Stimulated activated CD4-positive, alpha-beta T cell treated with anti-CD3 and anti-CD28 coated beads, Interleukin-4, amount 100 ng/mL, for 48 hours (primary cell): ENCODE measurements at places on chromosomes 7 and 10.
A peak's percentile ranks its signal among the peaks of the same experiment; 100 is the strongest.

DNA sequence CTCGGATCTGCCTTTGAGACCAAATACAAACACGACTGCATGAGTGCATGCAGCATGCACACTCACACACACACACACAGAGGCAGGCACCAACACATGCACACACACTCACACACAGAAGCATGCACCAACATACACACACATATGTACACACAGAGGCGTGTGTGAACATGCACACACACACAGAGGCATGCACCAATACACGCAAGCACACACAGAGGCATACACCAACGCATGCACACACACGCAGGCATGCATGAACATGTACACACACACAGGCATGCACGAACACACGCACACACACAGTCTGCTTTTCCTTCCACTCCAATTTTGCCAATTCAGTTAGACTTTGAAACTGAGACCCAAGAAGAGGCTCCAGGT is 67.3 kb upstream of the COL13A1 start:
- no peak for DNase-seq

GRCh38 chr10:35336084-35336831 is at the start of gene CCNY:
Gene CCNY (plus strand): TSS chr10:35336509. CDS start chr10:35337054, 545 bp downstream.
- peak; percentile 78 for DNase-seq

DNA sequence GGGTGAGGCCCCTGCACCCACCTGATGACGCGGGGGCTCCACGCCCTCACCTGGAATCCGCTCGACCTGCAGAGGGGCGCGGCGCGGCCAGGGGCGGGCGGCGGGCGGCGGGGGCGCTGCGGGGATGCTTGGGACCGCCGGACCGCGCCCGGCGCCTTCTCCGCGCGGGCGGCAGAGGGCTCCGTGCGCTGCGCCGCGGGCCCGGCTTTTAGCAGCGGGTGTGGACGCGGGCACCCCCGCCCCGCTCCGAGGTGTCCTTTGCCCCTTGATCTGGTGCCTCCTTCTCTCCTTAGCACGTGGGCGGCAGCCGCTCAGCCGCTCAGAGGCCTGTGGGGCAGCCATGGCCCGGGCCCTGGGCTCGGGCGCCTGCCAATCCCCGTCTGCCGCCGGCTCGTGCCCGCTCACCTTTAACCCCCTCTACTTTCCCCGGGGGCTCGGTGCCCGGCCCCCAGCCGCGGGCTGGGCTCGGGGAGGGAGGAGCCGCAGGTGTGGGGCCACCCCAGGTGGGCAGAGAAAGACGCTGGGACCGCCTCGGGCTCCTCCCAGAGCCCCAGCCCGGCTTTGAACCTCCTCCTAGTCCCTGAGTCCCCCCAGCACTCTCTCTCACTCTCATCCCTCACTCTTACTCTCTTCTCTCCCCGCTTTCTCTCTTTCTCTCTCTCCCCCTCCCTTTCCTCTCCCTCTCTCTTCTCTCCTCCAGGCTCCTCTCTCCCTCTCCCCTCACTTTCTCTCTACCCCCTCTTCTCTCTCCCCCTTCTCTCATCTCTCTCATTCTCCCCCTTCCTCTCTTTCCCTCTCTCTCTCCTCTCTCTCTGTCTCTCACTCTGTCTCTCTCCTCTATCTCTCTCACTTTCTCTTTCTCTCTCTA is 19.7 kb upstream of the VPS37D start:
- DNase-seq = no peak

- DNase-seq = no peak
Observed at GRCh38 chr7:17506095-17506494, 207.6 kb downstream of the AHR start.

DNA sequence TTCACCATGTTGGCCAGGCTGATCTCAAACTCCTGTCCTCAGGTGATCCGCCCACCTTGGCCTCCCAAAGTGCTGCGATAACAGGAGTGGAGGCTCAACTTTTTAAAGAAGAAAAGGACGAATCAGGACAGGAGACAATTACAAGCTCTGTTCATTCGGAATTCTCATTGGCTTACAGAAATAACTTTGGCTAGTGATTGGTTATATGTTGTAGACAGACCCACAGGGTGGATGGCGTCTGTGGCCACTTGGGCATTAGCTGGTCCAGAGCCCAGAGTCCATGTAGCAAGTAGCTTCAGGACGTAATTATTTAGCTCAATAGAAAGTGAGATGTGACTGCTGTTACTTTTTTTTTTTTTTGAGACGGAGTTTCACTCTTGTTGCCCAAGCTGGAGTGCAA is 160.5 kb upstream of the TNRC18 start:
- no peak for DNase-seq

DNA sequence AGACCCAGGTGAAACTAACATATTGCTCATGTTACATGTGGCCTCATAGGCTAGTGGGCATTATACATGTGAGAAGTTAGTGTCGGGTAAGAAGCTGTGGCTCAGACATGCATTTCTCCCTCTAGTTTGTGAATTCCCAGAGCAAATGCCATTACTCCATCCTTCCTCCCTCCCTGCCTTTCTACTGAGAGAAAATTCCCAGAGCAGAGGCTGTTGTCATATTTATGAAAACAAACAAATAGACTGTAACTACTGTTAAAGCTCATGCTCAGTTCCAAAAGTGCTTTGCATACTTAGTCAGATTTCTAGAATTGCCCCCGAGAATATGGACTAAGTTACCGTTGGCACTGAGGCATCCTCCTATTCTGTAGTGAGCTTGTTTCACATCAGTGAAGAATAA is 29.0 kb downstream of the ZNRF2 start:
- DNase-seq = no peak

- no peak for DNase-seq
Observed at GRCh38 chr7:150797661-150798060, 2.5 kb downstream of the TMEM176B start.

DNA sequence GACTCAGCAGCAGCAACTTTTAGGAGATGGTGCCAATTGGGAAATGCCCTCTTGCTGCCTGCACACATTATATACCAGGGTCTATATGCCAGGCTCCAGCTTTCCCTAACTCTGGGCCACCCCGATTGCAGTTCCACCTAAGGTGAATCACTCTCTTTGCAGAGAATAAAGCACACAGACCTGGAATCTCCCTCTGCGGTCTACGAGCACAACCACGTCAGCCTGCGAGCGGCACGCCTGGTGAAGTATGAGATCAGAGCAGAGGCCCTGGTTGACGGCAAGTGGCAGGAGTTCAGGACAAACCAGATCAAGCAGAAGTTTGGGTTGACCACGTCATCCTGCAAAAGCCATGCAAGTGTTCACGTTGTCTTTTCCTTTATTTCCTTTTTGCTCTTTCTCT is 38.2 kb upstream of the PLEKHA1 start:
- no peak for DNase-seq

DNA sequence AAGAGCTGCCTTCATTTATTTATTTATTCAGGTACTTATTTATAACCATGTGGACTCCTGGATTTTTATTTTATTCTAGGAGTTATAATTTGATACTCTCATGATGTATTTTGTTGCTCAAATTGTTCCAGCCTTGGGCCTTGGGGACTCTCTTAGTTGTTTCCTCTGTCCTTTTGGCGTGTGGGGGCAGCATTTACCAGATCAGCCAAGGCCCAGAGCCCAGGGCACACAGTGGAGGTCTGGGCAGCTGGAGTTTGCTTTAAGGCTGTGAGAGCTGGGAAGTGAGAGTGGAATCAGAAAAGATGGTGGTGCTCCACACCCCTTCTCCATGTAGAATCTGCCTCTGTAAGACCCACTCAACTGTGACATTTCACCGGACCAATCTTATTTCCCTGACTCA is 398.9 kb downstream of the RPS24 start:
- DNase-seq = no peak

DNA sequence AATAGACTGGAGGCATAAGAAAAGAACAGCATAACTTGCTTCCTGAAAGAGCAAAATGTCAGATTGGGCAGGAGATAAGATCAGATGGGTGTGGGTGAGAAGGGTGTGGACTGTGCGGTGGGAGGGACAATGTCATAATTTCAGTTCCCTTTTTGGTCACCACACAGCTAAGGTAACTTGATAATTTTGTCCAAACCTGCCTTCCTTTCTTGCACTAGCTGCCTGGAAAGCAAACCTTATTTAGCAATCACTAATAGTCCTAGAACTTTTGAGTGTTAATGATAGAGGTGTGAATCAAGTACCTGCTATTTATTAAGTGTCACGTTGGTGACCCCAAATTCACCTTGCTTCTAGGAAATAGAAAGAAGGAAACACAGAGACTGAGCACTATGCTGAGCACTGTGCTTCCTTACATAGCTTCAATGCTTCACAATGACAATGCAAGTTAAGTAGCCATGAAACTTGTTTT is 72.4 kb upstream of the SP4 start:
- peak; percentile 17 for DNase-seq

DNA sequence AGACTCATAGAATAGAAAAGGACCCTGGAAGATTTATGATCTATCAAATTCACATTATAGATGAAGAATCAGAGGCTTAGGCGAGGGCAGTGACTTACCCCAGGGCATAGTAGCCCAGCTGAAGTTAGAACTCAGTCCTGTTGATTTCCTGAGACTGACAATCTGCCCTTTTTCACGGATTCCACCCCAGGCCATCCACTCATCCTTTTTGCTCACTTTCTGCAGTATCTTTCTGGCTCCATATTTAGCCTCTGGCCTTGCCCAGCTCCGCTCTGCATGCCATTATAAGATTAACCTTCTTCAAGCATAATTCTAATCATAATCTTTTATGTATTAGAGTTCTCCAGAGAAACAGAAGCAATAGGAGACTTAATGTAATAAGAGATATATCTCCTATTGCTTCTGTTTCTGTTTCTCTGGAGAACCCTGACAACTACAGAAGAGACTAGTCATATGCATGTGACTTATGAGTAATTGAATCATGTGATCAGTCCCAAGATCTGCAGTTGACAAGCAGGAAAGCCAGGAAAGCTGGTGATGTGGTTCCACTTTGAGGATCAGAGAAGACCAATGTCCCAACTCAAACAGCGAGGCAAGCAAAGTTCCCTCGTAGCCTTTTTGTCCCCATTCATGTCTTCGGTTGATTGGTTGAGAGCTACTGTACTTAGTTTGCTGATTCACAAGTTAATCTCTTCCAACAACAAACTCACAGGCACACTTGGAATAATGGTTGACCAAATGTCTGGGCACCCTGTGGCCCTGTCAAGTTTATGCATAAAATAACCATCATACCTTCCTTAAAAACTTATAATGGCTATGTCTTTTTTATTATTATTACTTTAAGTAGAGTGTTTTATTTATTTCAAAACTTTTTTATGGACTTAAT is 412.1 kb downstream of the SUGCT start:
- no peak for DNase-seq

DNA sequence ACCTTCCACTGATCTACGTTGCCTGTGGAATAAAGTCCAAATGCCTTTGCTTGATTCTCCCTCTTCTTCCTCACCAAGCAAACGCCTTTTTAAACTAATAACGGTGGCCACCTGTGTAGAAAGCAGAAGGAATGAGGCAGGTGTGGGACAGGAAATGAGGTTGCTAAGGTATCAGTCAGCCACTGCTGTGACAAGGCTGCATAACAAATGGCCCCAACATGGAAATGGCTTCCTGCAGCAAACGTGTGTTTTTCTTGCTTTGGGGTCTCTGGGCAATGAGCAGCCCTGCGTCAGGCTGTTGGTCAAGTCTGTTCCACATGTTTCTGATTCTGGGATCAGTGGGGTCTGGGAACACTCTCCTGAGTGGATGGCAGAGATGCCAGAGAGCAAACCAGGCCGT is 56.0 kb upstream of the EN2 start:
- DNase-seq = no peak

GRCh38 chr7:22667562-22668239 is 59.3 kb upstream of the IL6 start:
- no peak for DNase-seq

DNA sequence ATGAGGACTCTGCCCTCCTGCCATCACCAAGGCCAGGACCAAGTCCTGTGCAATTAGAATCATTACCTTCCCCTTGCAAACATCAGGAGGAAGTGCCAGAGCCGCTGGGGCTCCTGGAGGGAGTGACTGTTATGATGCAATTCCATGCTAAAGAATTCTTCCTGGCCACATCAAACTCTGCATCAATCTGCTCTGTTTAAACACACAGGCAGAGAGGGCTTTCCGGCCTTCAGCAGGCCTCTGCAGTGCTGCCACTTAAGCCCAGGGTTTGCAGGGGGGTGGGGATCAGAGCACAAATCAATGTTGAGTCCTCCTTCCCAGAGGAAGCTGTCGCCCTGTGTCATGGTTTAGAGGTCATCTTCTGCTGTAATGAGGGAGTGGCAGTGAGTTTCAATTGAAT is 58.1 kb downstream of the CTBP2 start:
- DNase-seq = no peak

DNA sequence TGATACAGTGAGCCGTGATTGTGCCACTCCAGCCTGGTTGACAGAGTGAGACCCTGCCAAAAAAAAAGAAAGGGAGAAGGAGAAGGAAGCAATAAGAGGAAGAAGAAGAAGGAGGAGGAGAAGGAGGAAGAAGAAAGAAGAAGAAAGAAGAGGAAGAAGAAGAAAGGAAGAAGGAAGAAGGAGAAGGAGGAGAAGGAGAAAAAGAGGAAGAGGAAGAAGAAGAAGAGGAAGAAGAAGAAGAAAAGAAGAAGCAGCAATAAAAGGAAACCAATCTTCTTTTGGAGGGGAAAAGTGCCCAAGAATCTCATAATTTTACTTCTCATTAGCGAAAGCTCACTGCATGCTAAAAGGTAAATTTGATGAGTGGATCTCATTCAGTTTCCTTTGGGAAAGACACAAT is 85.7 kb upstream of the GLCCI1 start:
- DNase-seq = no peak

- DNase-seq = no peak
Observed at GRCh38 chr10:52652431-52653262, 119.9 kb downstream of the MBL2 start.

DNA sequence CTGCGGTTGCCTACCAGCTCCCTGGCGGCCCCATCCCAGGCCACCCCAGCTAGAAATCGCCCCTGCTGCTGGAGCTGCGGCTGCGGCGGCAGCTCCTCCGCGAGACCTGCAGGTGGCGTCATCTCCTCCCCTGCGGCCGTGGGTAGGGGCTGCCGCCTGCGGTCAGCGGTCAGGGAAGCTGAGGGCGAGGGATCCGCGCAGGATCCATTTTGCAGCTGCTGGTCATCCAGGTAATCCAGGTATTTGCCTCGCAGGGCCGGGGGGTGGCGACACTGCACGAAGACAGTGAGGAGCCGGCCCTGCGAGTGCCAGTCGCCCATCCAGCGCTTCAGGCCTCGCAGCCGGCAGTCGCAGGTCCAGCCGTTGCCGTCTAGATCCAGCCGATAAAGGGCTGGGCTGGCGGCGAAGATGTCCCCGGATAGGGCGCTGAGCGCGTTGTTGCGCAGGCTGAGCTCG is 1.5 kb downstream of the TRIL start:
- DNase-seq = no peak

- DNase-seq = no peak
Observed at GRCh38 chr10:96585736-96586418, 935 bp downstream of the TM9SF3 start.

DNA sequence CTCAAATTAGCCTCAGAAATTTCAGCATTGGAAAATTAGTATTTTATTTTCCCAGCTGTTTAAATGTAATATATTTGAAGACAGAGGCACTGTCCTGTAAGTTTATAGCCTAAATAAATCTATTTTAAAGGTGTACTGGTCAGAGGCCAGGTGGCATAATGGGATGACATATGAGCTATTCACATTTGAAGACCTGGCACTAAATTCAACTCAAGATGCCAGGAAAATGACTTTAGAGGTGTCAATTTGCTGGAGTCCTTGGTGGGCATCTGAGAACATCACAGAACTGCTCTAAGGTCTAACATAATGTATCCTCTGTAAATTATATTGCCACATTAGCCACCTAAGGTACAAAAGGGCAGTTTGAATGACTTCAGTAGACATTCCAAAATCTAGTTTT is 348.9 kb upstream of the BMPER start:
- DNase-seq = no peak
